ENCODE measurements at places on chromosomes 11 and 22.
A peak's percentile ranks its signal among the peaks of the same experiment; 100 is the strongest.

- no peak for DNase-seq
These were observed 18.8 kb upstream of the PRSS23 start for GRCh38 chr11:86781546-86781945.

- DNase-seq, result no peak
These were observed 13.3 kb downstream of the FAM83F start for GRCh38 chr22:40007853-40008710.

DNA sequence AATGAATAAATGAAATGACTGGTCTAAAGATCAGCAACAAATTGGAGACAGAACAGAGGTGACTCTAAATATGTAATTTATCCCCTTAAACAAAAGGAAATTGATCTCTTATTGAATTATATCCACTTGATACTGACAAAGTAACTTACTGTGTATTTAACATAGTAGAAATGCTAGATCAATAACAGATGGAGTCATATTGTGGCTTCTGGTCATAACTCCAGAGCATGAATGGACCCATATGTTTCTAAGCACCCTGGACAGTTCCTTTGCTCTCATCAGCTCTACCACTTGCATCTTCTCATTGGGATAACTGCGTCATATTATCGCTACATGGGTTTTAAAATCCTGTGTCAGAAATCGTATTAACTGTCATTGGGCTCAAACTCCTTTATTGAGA, 222.3 kb downstream of the ETS1 start:
- DNase-seq, result no peak

DNA sequence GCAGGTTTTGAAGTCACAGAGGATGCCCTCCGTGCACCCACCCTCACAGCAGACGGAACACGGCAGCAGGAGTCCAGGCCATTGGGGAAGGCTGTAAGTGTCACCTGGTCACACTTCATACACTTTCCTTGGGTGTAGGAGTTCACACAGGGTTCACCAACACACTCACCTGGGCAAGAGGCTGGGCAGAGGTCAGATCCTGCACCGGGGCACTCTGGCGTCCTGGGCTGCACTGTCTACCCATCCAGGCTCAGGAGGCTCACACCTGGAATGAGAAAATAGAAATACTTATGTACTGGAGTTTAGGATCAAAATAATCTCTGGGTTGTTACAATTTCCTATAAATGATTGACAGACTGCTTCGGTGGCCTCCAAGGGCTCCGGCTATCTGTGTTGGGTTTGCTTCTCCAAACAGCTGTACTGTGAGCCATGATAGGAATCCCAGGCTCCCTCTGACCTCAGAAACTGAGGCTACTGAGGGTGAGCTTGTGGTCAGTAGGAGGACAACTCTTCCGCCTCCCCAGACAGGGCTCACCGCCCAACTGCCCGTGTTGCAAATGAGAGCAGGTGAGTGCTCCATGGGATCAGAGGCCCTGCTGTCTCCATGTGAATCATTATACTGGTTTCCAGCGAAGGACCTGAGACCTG, 20.1 kb upstream of the CARS1 start:
- DNase-seq, result no peak

DNA sequence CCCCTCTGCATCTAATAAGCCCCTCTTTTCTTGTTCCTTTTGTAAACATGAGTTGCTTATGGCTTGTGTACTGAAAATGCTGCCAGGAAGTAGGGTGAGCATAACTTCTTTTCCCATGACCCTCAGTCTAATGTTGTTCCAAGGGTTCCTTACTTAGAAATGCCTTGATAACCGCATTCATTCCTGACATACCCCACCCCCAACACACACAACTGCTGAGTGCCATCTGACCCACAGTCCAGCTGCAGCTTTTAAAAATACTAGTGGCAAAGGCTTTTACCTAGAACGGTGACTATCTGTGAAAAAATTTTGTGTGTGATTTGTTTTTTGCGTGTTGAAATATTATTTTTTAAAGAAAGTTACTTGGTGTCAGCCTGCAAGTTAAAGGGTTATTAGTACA, 52.6 kb downstream of the ARHGAP42 start:
- no peak for DNase-seq

- DNase-seq, result no peak
These were observed 17.7 kb downstream of the DCHS1 start for GRCh38 chr11:6637871-6638270.

GRCh38 chr11:1209371-1210057, 13.4 kb upstream of the MUC5B start:
- no peak for DNase-seq

- no peak for DNase-seq
These were observed 123.7 kb downstream of the KCNQ1OT1 start for GRCh38 chr11:2576111-2576510.

GRCh38 chr11:116466801-116467200, 306.0 kb downstream of the BUD13 start:
- DNase-seq, result no peak

GRCh38 chr11:33819278-33820035, 45.1 kb upstream of the FBXO3 start:
- no peak for DNase-seq

GRCh38 chr22:47055461-47055860, 293.0 kb downstream of the TBC1D22A start:
- no peak for DNase-seq

- no peak for DNase-seq
These were observed at the start of gene CST6 for GRCh38 chr11:66011785-66012303. Gene CST6, plus strand, starts transcription at chr11:66012008. Its CDS starts 37 bp downstream, at chr11:66012045.

DNA sequence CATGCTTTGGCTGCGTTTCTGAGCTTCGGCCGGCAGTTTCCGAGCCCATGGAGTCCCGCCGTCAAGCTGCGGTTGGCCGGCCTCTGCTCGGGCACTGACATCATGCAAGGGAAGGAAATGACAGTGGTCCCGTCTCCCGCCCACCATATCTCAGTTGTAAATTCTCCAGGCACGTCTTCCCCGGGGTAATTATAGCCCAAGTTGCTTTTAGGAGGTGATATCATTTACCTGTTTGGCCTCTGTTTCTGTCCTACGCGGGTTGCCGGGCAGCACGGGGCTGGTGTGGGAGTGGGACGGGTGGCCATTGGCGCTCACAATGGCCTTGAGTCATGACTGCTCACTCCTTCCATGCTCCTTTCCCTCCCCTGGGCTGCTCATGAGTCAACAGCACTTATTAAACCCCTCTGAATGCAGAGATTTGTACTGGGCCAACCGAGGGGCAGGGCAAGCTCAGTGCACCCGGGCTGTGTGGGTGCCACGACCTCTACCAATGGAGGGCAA, 4.2 kb upstream of the ANO1 start:
- no peak for DNase-seq

- DNase-seq, result no peak
These were observed 56.5 kb upstream of the PRR5 start for GRCh38 chr22:44645531-44645930.

DNA sequence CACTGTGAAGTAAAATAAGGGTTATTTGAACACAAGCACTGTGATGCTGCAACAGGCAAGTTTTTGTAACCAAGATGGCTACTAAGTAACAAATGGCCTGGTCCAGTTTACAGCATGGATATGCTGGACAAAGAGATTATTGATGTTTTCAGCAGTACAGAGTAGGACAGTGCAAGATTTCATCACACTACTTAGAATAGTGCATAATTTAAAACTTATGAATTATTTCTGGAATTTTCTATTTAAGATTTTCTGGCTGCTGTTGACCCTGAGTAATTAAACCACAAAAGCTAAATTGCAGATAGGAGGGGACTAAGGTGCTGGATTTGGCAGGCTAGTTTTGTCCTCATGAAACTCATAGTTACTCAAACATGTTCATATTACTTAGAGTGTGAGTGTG, 33.1 kb downstream of the CEP295 start:
- DNase-seq, result no peak

DNA sequence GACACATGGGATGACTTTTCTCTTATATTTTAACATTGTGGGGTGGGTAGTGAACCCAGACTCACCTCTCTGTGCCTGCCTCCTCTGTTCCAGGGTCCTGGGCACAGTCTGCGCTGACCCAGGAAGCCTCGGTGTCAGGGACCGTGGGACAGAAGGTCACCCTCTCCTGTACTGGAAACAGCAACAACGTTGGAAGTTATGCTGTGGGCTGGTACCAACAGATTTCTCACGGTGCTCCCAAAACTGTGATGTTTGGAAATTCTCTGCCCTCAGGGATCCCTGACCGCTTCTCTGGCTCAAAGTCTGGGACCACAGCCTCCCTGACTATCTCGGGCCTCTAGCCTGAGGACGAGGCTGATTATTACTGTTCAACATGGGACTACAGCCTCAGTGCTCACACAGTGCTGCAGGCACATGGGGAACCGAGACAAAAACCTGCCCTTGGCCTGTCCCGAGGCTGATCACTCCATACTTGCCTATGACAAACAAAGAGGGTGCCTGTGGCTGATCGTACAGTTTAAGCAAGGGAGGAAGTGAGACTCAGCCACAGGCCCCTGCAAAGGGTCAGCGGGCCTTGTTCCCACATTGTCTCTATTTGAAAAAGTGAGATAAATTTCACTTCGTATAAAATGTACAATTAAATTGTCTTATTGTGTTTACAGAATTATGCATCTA, 43.7 kb upstream of the TOP3B start:
- DNase-seq, result no peak

- no peak for DNase-seq
These were observed 4.6 kb downstream of the SLC29A2 start for GRCh38 chr11:66366844-66367477.

DNA sequence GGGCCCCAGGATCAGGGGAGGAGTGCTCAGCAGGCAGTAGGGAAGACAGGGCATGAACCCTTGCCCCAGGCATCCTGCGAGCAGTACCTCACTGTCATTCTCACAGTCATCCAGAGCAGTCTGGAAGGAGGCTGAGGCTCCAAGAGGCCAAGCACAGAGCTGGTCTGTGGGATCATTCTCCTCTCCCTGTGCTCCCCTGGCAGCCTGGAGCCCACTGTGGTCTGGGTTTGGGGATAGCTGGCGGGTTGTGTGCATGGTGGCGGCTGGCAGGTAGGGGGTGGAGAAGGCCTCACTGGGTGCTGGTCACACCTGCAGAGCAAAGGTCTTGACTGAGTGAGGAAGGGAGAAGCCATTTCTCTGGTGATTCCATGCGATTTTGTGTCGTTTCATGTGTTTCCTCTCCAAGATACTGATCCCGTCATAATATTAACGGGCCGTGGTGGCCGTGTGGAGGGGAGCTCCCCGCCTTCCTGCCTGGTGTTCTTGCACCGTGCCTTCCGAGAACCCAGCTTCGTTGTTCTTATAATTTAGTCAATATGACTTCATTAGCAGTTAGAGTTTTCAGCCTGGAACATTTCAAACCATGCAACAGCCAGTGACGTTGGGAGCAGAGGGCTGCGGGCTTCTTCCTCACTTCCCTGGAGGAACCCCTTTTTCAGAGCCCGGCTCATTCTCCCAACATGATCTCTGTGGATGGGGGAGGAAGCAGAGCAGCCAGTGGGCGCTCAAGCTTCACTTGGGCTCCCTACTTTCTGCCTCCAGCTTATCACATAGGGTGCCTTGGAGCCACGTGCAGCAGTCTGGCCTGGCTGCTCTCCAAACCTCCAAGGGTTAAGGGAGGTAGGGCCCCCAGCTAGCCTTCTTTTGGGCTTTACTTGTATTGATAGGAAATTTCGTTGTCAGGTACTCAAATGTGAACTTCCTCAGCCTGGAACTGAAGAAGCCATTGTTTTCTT, 20.8 kb upstream of the ADORA2A start:
- no peak for DNase-seq

- DNase-seq, result peak; percentile 21
These were observed 638 bp downstream of the SAAL1 start for GRCh38 chr11:18105086-18105801.

GRCh38 chr11:66707486-66707885, 21.5 kb downstream of the SPTBN2 start:
- DNase-seq, result no peak

DNA sequence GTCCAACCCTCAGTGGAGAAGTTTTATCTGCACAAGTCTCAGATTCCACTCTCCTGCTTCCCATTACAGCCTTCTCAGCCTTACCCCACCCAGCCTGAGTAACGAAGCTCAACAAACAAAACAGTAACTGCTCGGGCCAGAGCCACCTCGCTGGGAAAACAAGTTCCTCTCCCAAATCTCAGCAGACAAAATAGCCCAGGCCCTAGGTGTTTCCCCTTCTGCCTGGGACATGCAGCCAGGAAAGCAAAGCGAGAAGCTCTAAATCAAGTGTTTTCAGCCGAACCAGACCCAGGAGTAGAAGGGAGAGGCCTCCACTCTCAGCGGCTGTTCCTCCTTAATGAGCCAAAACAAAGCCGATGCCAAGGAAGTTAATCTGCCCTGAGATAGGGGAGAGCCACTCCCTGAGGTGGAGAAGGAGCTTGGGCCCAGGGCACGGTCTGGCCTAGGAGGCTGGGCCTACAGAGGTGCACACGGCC, 44.0 kb downstream of the LIF start:
- DNase-seq, result no peak

- DNase-seq, result no peak
These were observed 603.4 kb upstream of the CNTN5 start for GRCh38 chr11:98417256-98417755.

DNA sequence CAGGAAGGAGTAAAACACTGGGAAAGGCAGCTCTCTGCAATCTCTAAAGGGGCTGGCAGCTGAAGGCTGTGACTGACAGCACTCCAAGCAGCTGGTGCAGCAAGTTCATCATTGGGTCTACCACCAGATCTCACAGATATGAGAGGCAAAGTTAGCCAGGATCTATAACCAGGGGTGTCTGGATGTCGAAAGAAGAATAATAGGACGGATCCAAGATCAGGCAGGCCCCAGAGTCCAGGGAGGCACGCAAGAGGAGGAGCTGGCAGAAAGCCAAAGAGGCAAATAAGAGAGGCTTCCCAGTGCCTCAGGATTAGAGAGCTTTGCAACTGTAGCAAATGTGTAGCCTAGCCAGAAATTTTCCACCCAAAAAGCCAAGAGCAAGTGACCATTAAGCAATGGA, 77.1 kb downstream of the RBMXL2 start:
- no peak for DNase-seq

DNA sequence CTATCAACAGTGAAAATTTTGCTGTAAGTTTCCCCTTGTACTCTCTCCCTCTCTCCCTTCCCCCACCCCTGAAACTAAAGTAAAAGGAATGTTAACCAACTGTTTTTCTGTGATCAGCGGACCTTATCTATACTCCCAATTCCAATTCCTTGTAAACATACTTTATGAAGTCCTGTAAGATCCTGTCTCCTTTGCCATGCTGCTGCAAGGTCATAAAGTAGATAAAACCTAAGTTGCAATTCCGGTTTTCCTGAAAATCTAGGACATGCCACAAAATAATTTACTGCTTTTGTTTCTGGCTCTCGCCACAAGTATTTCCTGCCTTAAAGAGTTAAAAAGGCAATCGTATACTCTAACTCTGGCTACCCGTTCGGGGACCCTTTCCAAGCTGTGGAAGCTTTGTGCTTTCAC, 1469.0 kb downstream of the LRRC4C start:
- DNase-seq, result no peak

GRCh38 chr11:120929664-120930154, 94.2 kb upstream of the TBCEL start:
- peak; percentile 68 for DNase-seq

GRCh38 chr22:43474161-43475101, 62.6 kb downstream of the MPPED1 start:
- DNase-seq, result no peak
